ENCODE measurements at places on chromosomes 6 and 20.

GRCh38 chr6:148144917-148145521, 197.6 kb upstream of the SASH1 start:
- no peak for DNase-seq

GRCh38 chr6:69985180-69985579, 118.8 kb downstream of the COL19A1 start:
- no peak for DNase-seq

- no peak for DNase-seq
Measured at GRCh38 chr6:150126641-150127291, 16.1 kb upstream of the PPP1R14C start.

GRCh38 chr20:33862709-33863403, 51.7 kb downstream of the CHMP4B start:
- DNase-seq = no peak

- DNase-seq = no peak
Measured at GRCh38 chr6:24522228-24523176, 27.7 kb downstream of the ALDH5A1 start.

DNA sequence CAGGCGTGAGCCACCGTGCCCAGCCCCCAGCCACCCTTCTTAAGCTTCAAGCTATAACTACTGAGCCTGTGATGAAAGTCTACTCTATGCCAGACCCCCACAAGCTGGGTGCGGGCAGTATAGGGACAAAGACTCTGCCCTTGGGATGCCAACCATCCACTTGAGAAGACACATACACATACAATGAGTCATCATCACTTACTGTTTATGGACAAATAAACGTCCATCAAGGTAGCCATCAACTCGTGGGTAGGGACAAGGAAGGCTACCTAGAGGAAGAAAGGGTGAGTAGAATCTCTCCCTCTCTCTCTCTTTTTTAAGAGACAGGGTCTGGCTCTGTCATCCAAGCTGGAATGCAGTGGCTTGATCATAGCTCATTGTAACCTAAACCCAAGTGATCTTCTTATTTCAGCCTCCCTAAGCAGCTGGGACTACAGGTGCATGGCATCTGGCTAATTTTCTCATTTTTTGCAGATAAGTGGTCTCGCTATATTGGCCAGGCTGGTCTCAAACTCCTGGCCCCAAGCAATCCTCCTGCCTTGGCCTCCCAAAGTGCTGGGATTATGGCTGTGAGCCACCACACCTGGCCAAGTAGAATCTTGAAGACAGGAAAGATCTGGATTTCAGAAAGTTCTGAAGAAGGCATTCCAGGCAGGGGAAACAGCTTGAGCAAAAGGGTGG, 2.6 kb upstream of the TP53INP2 start:
- no peak for DNase-seq

DNA sequence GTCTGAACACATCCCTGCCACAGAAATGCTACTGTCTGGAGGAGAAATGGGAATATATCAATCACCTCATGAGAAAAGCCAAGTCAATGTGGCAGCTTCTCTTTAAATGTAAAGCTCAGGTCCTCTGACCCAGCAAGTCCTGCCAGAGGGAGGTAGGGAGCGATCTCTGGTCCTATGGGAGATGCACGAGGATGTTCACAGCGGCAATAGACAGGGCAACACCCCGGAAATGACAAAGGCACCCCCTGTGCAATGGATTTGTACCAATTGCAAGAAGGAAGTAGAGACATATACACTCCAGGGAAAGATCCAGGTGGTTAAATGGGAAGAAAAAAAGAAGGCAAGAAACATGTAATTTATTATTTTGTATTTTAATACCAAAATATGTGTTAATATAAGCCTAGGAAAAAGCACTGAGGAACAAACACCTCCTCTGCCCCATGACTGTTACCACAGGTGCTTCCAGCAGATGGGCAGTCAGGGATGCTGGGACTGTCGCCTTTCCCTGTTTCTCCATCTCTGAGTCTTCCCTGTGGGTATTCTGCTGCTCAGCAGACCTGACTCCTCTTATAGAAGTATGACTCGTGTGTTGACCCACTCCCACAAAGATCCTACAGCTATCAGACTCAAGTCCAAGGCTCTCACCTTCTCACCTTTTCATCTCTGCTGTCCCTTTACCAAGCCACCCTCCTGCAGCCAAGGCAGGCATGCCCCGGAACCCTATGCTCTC, 20.8 kb downstream of the ATP9A start:
- DNase-seq = no peak

GRCh38 chr6:46967826-46968349, 46.1 kb upstream of the ADGRF5 start:
- no peak for DNase-seq

- DNase-seq = no peak
Measured at GRCh38 chr20:59022754-59023153, 3.5 kb downstream of the TUBB1 start.

DNA sequence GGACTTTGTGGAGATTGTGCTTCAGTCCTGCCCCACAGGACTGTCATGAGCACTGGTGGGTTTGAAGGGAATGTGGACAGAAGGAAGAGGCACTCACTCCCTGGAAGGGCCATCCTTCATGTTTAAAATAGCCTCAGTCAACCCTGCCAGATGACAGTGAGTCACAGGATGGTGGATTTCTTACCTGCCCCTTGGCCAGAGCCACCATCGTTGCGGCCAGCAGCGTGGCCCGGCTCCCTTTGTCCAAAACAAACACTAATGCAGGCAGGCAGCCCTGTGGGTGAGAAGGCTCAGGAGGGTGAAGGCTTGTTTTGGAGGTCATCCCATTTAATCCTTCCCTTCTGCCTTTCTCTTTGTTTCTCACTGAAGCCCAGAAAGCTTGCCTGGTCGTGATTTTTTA, 422.7 kb downstream of the CD83 start:
- DNase-seq = peak; percentile 47

Measured in cerebellar nuclear complex (tissue), 1 donor.